ENCODE measurements at places on chromosomes 4 and X.

- no peak for DNase-seq
These were observed 705 bp downstream of the RPS6KA3 start for GRCh38 chrX:20265726-20266681.

DNA sequence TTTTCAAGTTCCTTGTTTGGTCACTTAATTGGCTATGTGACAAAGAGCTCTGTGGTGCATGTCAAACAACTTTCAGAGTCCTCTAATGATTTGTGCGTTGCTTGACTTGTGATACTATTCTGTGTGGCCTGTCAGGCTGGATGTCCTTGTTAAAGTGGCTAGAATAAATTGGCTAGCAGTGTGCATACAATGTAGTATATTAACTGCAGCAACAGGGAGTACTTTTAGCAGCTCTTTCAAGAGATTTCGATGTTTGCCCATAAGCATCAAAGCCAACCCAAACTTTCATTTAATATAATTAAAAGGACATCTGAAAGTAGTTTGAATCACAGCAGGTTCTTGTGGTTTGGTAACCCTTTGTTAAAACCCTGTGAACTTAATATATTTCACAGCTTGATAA lies 718.9 kb downstream of the ADGRL3 start:
- DNase-seq, result no peak

GRCh38 chr4:3792813-3793212 lies 26.6 kb downstream of the ADRA2C start:
- DNase-seq, result no peak

- no peak for DNase-seq
These were observed 588.0 kb downstream of the CCSER1 start for GRCh38 chr4:90715242-90715641.

DNA sequence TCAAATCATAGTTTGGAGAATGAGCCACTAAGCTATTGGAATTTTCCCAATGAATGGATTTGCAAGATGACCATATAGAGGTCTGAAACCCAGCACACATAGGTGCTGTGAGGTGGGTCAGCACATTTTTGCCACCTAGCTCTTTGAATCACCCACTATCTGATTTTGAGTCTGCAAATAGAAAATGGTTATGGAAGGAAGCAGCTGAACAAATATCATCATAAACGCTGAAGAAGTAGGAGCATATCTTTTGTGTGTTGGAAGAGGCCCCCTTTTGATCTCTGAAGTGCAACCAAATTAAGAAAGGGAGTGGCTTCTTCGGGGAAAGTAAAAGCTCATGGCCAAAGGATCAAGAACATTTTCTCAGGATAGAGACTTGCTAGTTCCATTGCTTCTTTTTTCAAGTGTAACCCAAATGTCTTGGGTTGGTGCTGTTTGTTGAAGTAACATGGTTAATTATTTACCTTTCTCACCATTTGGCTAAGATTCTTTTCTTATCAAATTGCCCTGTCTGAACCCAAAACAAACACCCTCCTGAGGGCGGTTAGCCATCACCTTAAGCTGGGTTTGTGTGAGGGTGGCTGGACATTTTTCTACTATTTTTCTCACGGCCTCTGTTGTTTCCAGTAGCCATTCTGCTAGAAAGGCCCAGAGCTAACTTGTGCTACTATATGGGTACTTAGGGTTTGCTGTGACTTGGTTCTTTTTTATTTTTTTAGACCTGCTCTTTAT lies 18.4 kb upstream of the SORBS2 start:
- DNase-seq, result no peak

GRCh38 chr4:52421811-52422213 lies 237.3 kb downstream of the USP46 start:
- no peak for DNase-seq
